ENCODE measurements at places on chromosomes 1 and 21. TPM values are rescaled to one million over a fixed set of nuclear protein-coding genes. Genes with fewer than 3 reads are reported as not detected.

GRCh38 chr1:15279576-15280230 lies 32.7 kb downstream of the FHAD1 start:
- DNase-seq, result no peak

DNA sequence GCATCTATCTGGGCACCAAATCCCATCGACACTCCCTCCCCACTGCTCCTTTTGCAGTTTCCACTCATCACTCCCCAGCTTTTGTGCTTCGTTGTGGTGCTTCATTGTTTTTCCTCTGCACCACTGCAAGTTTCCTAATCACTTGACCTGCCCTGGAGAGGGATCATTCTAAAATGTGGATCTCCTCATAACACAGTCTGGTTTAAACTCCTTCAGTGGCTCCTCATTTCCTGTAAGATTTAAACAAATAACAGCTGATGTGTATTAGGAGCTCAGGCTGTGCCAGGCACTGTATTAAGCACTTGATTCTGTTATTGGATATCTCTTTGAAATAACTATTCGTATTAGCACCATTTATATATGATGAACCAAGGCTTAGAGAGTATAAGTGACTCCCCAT lies 51.3 kb downstream of the MAP10 start:
- no peak for DNase-seq

GRCh38 chr1:61042466-61043009 lies 39.8 kb upstream of the NFIA start:
- no peak for DNase-seq

- no peak for DNase-seq
These were observed 69.6 kb downstream of the CLCA4 start for GRCh38 chr1:86616433-86616832.

DNA sequence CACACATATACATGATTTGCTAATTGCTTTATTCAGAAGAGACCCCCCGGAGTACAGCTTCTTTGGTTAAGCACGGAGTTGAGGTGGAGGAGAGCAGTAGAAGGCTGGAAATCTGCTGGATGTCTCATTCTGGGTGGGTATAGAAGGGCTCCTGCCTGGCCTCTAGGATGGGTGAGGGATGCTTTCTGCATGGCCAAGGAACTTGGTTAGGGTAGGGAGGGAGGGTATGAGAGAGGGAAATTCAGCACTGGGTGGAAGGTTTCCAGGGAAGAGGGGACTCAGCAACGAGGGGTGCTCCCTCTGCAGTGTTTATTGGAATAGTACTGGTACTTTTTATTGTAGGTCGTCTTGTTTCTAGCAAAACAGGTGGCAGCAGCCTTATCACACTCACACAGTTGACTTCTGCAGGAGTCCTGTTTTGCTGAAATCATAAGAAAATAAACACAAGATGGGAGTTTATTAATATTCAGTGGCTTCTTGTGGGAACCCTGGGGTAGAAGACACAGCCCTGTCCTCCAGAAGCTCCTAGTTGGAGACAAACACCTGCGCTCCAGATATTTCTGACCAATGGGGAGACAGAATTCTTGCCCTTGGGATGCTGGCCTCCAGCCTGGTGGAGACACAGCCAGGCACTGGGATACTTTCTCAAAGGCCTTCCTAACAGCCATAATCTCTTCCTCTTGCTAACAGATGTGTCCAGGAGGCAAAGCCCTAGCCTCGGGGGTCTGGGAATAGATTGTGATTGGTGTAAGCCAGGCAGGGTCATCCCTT lies 3.8 kb downstream of the PLA2G2A start:
- no peak for DNase-seq

DNA sequence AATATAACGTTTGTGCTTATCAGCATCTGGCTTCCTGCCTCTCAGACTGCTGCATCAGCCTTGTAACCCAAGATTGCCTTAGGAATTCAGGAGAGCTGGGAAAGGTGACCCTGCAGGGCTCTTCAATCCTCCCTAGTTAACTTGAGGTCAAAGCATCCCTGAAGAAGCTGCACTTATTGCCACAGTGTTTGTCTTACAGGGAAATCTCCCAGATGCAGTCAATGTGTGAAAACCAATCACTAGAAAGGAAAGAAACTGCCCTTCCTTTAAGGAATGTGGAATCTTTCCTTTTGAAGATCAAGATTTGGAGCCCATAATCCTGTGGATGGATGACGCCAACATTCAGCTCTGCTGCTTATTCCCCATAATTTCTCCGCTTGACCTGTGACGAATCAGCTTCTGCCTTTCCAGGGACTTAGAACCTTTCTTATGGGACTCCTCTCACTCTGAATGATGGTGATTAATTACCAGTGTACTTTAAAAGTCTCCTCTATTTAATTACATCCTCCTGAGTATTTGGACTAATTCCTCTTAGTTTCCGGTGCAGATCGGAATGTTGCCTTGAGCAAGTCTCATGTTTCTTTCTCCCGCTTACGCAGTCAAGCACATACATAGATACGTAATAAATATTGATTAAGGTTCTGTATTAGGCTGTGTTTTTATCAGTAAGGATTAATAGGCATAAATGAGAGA lies 14.4 kb downstream of the ADAMTS5 start:
- no peak for DNase-seq

DNA sequence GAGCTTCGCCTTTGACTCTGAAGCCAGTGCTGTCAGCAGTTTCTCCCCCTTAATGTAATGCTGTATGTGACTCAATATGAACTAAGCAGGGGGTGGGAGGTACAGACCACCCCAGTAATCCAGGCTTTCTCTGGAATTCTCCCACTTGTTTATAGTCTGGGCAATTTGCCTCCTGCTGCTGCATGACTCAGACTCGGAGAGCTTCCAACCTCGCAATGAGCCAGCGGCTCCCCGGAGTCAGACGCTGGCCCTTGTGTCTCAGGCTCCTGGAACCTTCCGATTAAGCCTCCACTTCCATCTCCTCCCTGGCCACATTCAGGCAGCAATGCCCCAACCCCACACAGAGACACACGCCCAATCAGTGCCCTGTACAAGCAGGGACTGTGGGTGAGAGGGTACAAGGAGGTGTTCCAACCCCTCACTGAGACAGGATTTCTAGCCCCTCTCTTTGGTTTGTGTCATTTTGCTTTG lies 471.7 kb upstream of the VAMP3 start:
- DNase-seq, result no peak

DNA sequence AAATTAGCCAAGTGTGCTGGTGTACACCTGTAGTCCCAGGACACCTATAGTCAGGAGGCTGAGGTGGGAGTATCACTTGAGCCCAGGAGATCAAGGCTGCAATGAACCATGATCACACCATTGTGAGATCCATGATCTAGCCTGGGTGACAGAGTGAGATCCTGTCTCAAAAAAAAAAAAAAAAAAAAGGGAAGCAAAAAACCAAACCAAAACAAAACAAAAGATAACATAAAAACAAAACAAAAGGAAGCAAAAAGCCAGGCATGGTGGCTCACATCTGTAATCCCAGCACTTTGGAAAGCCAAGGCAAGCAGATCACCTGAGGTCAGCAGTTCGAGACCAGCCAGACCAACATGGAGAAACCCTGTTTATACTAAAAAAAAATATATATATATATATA lies 9.4 kb upstream of the AKR1A1 start:
- no peak for DNase-seq

DNA sequence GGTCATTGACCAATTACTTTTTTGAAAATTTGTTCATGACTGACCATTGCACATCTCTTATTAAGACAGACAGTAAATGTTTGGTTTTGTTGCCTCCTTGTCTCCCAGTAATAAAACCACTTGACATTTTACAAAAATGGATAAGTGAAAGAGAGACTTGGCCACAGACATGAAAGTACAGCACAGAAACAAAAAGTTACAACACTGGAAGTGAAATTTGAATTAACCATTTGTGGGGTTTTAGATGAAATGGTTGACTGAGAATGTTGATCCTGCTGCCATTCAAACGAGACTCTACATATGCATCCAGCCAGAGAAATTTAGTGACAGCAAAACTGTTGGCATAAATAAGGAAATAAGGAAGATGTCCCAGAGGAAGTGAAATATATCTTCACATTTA lies 79.3 kb upstream of the B3GALT2 start:
- DNase-seq, result no peak

- DNase-seq, result no peak
These were observed 9.1 kb downstream of the SGIP1 start for GRCh38 chr1:66542811-66543767.

GRCh38 chr1:80293818-80294217 lies 1287.3 kb upstream of the ADGRL4 start:
- no peak for DNase-seq

GRCh38 chr21:45875881-45876280 lies 105.7 kb upstream of the COL6A1 start:
- no peak for DNase-seq

DNA sequence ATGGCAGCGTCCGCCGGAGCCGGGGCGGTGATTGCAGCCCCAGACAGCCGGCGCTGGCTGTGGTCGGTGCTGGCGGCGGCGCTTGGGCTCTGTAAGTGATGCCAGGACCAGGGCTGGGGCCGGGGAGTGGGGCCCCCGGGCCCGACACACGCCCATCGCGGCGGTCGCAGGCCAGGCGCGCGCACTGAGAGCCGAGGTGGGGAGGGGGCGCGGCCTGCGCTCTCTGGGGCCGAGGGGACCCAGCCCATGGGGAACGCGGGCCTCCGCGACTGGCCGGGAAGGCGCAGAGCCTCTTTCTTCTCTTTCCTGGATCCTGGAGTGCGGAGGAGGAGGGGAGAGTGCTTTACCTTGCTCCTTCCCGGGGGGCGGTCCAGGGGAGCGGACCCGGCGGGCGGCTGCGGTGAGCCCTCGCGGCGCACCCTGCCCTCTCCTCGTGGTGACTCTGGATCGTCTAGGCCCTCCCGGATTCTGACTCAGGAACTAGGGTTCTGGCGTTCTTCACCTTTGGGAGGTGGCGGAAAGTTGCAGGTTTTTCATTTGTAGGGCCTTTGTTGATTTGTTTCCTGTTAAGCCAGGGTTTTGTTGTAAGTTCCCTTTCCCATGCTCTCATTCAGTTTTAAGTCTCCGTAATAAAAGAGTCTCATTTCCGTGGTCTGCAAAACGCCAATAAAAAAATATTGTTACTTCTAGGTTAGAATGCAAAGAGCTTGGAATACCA lies 529 bp downstream of the MPZL1 start:
- no peak for DNase-seq

DNA sequence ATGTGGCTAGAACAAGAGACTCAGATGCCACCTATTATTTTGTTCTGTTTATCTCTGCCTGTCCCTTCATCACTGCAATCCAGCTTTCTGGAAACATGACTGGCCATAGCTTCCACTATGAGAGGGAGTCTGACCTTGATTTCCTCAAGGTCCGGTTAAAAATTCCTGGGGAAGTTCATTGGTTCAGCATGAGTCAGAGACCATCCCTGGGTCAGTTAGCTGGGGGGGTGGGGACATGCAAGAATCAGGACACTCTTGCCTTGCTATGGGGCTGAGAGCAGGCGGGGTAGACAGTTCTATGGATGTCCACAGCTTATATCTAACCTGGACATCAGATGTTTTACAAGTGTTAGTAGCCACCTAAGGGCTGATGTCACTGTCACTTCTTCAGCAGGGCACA lies 81.1 kb downstream of the TENT5C start:
- DNase-seq, result no peak

- DNase-seq, result no peak
These were observed 49.6 kb downstream of the ST6GALNAC3 start for GRCh38 chr1:76124196-76124595.

DNA sequence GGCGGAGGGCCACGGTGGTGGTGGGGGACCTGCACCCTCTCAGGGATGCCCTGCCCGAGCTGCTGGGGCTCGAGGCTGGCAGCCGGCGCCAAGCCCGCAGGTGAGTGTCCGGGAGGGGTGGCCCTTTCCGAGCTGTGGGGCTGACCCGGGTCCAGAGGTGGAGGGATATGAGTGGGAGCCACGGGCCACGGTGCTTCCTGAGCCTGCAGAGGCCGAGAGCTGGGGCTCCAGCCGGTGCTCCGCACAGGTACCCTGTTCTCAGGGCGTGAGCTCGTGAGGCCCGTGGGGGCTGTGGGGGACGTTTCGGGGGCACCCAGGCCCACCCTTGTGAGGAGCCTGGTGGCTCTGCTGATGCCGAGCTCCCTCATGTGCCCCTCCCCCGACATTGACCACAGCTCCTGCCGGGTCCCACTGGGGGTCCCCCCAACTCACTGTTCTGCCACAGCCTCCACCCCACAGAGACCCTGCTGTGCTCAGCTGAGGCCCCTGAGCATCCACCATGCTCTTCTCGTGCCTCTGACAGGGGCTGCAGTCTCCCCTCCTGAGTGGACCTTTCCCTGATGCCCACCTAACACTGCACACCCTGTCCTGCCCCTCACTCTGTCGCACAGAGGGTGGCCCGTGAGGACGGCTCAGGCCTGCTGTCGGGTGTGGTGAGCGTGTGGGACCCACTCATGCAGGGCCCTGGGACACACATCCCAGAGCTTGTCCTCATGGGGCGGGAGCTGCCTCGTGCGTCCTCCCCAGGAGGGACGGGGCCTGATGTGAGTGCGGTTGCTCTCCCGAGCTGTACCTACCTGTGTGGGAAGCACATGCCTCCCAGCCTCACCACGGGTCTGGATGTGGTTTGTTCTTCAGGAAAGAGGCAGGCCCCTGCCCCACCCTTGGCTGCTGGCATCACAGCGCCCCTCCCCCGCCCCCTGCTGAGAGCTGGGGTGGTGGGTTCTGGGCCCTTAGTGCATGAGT lies 27.5 kb downstream of the SLX9 start:
- no peak for DNase-seq

DNA sequence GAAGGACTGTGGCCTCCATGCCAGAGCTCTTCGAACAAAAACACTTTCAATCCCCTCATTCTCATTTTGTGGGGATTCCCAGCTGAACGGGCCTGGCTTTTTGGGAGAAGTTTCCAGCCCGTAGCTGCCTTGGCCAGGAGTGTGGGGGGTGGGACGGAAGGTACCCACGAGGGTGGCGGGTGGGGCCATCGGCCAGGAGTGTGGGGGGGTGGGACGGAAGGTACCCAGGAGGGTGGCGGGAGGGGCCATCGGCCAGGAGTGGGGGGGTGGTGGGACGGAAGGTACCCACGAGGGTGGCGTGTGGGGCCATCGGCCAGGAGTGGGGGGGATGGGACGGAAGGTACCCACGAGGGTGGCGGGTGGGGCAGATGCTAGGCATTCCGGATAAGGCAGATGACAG lies 71.7 kb upstream of the ZBTB18 start:
- DNase-seq, result no peak

- DNase-seq, result no peak
These were observed 317.3 kb downstream of the COL11A1 start for GRCh38 chr1:102790997-102791396.

Gene MTARC1
- total RNA-seq, result 539 TPM

Gene SLC50A1
- total RNA-seq, result 30.2 TPM

Gene KRTAP23-1
- total RNA-seq, result not detected

Gene ETV3L
- not detected for total RNA-seq

Gene ATP1A4
- 0.39 TPM for total RNA-seq

Gene OR2L3
- not detected for total RNA-seq

Gene SPRR4
- not detected for total RNA-seq

Gene ZNF672
- total RNA-seq, result 18.6 TPM

Gene LRRC38
- not detected for total RNA-seq

Gene C4BPA
- total RNA-seq, result not detected

Gene SPATA45
- not detected for total RNA-seq

Gene RXFP4
- total RNA-seq, result not detected

Gene EFCAB7
- 3.4 TPM for total RNA-seq

Gene CACNA1E
- 0.45 TPM for total RNA-seq

Gene LRRC71
- total RNA-seq, result 0.32 TPM

Gene HAO2
- not detected for total RNA-seq

Gene VCAM1
- 27.3 TPM for total RNA-seq

Gene OR2T11
- not detected for total RNA-seq
